ENCODE measurements at places on chromosomes 7 and 10. TPM values are rescaled to one million over a fixed set of nuclear protein-coding genes. Genes with fewer than 3 reads are reported as not detected.

The CROT gene
- 22.1 TPM for total RNA-seq

The HMX3 gene
- total RNA-seq, result not detected

The SLC13A4 gene
- total RNA-seq, result not detected

The GIMAP5 gene
- total RNA-seq, result 11.9 TPM

The MMD2 gene
- total RNA-seq, result not detected

The CUBN gene
- 2.6 TPM for total RNA-seq

The HOXA11 gene
- not detected for total RNA-seq

The FAS gene
- total RNA-seq, result 13.7 TPM

The STEAP1B gene
- total RNA-seq, result not detected

The TMEM120A gene
- 22.1 TPM for total RNA-seq

The ZNRF2 gene
- total RNA-seq, result 36.1 TPM

The FEZF1 gene
- total RNA-seq, result not detected

The ADRB1 gene
- 8.6 TPM for total RNA-seq

The CD36 gene
- 76.0 TPM for total RNA-seq

The RNF133 gene
- 17.1 TPM for total RNA-seq

The TBRG4 gene
- total RNA-seq, result 14.0 TPM

The AGR2 gene
- 20.0 TPM for total RNA-seq

The TMEM72 gene
- total RNA-seq, result 10.2 TPM

The RARRES2 gene
- total RNA-seq, result 400 TPM

The TRIM50 gene
- total RNA-seq, result 22.3 TPM

The CDK5 gene
- total RNA-seq, result 6.3 TPM

The PLAC9 gene
- total RNA-seq, result 39.9 TPM

The ALOX5 gene
- 42.5 TPM for total RNA-seq

The GRID2IP gene
- 1.6 TPM for total RNA-seq

The PNLIPRP1 gene
- 4,534 TPM for total RNA-seq

The IQCE gene
- total RNA-seq, result 7.8 TPM

The SH2D4B gene
- total RNA-seq, result 0.33 TPM

The TUBAL3 gene
- total RNA-seq, result not detected

The PDGFA gene
- total RNA-seq, result 59.3 TPM

The LIPN gene
- total RNA-seq, result not detected

The UNC5B gene
- total RNA-seq, result 11.2 TPM

The SPDYE5 gene
- not detected for total RNA-seq

The AGMO gene
- total RNA-seq, result not detected

The STAG3 gene
- not detected for total RNA-seq

The SPDYE2B gene
- not detected for total RNA-seq

The POLR3A gene
- total RNA-seq, result 10.4 TPM

The UBE3C gene
- 35.9 TPM for total RNA-seq

The CRHR2 gene
- total RNA-seq, result 0.33 TPM

The C7orf33 gene
- not detected for total RNA-seq

The NEUROG3 gene
- not detected for total RNA-seq

The SFRP4 gene
- total RNA-seq, result 9.1 TPM

Measured in body of pancreas (tissue), 4 donors.